ENCODE measurements at places on chromosomes 4 and X.

- peak; percentile 77 for DNase-seq
Observed at GRCh38 chr4:40325406-40326019, 9.6 kb upstream of the CHRNA9 start.

DNA sequence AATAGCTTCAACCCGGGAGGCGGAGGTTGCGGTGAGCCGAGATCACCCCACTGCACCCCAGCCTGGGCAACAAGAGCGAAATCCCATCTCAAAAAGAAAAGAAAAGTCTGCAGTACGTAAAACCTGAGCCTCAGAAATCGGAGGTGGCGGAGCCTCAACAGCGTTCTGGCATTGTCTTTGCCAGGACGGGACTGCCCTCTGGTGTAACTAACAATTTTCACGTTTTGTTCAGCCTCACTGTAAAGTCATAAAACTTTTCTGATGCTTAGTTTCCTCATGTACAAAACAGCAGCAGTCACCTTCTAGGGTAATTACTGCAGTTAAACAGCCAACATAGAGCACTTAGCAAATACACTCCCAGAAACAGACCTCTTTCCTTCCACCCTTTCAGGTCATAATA is 121.7 kb downstream of the RBM47 start:
- peak; percentile 8 for DNase-seq

DNA sequence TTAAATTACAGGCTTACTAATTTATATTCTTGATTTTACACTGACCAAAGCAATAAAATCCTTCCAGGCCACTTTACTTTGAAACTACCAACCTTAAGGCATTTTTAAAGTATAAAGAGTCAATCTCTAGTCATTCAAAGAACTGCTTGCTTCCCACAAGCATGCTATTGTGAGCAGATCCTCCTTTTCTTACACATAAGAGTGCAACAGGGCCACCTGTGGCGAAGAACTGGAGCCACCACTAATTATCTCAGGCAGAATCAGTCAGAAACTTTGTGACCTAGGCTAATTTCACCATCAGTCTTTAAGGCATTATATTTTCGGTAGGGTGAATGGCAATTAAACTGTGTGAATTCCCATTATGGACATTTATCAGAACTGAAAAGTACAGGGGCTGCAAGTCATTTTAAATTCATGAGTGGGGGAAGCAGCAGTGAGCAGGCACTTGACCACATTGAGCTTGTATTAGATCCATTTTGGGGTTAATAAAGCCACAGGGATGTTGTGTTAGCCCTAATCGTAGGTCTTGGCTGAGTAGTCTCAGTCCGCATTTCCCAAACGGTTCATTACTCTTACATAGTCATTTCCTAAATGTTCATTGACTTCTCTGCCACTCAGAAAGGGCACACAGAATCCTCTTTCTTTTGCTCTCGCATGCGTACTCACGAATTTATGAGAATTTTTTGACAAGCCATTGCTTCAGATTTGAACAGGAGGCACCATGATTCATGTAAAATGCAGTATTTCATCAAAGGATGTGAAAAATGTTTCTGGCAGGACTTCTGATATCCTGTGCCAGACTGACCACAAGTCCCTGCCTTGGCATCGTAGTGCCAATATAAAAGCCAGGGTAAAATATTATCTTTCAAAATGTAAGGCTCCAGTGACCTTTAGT is 39.8 kb downstream of the NPY2R start:
- DNase-seq, result no peak

DNA sequence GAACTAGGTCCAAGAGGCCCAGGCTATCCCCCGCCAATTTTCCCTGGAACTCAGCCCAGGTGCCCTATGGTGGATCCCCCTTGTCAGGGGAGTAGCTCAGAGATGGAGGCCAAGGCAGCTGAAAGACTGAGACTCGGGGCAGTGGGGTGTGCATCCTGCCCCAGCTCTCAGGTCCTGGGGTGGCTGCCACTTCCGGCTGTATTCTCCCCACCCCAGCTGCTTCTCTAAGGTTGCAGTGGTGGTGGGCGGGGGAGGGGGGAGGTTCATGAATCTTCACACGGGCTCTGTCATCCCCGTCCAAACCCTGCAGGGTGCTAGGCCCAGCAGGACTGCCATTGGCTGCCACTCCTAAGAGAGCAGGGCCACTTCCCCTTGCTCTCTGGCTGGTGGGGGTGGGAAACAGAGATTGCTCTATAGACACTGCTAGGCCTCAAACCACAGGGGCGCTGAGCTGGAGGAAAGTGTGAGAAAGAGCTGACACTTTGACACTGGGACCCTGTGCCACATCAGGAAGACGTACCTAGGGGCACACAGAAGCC is 1.5 kb downstream of the SASH3 start:
- no peak for DNase-seq

- DNase-seq, result peak; percentile 45
Observed at GRCh38 chr4:99723612-99724011, 66.0 kb upstream of the C4orf54 start.

DNA sequence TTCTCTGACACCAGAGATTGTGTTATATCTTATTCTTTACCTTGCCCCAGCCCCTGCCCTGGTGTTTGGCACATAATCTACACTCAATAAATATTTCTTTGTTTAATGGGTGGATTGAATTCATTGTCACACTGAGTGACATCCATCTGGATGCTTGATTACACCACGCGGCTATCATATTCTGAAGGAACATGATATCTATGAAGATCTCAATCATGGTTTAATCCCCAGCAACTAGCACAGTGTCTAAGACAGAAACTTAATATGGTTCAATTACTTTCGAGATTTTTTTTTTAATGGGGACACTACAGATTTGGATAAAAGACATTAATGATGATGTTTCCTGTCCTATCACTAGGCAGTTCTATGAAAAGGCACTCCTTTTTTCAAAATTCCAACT is 246.3 kb downstream of the PALLD start:
- no peak for DNase-seq

DNA sequence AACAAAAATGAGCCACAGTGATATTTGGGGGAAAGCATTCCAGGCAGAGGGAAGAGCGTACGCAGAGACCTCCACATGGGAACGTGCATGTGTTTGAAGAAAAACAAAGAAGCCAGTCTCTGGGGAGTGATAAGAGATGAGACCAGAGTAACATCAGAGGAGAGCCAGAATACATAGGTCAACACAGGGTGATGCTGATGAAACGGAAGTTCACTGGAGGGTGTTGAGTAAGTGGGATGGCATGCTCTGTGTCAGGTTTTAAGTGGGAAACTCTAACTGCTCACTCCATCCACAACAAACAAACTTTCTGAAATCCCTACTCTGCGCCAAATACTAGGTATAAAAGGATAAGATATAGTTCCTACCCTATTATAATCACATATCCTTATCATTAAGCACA is 110.0 kb downstream of the ARHGAP6 start:
- peak; percentile 79 for DNase-seq

- DNase-seq, result no peak
Observed at GRCh38 chrX:115234461-115234860, 565 bp upstream of the LRCH2 start.

DNA sequence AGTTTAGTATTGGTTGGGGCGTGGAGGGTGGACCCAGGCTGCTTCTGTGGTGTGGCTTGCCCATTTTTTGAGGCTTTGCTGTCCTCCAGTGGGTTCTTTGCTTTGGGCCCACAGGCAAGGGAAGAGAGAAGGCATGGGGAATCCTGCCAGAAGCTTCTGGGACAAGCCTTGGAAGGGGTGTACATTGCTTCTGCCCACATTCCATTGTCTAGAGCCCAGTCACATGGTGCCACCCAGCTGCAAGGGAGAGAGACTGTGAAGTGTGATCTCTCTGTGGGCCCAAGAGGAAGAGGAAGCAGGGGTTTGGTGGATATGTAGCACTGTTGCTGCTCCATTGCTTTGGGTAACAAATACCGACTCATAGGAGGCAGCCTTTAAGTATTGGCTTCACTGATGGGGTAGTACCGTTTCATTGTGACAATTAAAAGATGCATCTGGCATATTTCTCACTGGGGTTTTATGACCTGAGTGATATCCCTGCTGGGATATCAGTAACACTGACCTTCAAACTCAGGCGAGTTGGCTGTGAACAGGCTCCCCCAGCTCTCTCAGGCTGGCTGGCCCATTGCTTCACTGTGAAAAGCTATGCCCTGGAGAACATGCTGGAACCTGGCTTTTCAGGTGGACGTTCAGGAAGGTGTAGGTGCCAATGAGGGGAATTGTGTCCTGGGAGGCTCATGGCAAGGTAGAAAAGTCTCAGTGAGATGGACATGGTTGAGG is 85.9 kb downstream of the CLDN34 start:
- DNase-seq, result no peak

- no peak for DNase-seq
Observed at GRCh38 chrX:44035571-44035970, 62.4 kb upstream of the NDP start.

DNA sequence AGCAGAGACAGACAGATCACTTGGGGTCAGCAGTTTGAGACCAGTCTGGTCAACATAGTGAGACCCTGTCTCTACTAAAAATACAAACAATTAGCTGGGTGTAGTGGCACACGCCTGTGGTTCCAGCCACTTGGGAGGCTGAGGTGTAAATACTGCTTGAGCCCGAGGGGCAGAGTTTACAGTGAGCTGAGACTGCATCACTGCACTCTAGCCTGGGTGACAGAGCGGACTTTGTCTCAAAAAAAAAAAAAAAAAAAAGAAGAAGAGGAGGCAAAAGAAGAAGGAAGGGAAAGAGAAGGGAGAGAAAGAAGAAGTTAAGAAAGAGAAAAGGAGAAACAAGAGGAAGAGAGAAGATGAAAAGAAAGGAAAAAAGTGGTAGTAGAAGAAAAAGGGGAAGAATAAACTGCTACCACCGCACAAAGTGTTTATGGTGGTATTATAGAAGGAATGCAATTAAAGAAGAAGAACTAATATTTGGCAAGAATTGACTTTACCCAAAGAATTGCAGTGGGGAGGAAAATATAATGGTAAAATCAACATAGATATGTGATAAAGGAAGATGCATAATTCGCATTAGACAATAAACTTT is 19.6 kb upstream of the NSUN7 start:
- DNase-seq, result no peak

- DNase-seq, result no peak
Observed at GRCh38 chr4:68272380-68272779, 26.9 kb upstream of the TMPRSS11B start.

GRCh38 chrX:110003167-110004156 is 548 bp downstream of the TMEM164 start:
- peak; percentile 37 for DNase-seq

- DNase-seq, result no peak
Observed at GRCh38 chr4:101807351-101807750, 16.8 kb downstream of the BANK1 start.
